Stimulated activated CD4-positive, alpha-beta T cell treated with anti-CD3 and anti-CD28 coated beads, Interleukin-1b, Interleukin-23, amount 100 ng/mL, for 1 hour (primary cell): ENCODE measurements at places on chromosomes 7 and 10.
A peak's percentile ranks its signal among the peaks of the same experiment; 100 is the strongest.

DNA sequence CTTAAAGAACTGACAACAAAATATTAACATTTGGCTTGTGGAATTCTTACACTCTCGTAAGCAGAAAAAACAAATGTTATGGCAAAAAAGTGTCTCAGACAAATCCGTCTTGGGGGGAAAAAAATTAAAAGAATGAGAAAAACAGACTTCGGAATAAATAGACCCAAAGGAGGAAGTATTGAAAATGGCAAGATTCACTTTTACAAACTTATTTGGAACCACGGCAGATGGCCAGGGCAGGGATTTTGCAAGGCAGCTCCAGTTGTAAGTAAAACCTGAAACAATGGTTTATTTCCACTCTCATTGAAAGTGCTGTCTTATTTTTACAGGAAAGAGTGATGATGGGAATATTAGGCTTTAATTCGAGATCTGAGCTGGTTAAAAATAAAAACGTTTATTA, 1.5 kb upstream of the ZNF438 start:
- no peak for DNase-seq

DNA sequence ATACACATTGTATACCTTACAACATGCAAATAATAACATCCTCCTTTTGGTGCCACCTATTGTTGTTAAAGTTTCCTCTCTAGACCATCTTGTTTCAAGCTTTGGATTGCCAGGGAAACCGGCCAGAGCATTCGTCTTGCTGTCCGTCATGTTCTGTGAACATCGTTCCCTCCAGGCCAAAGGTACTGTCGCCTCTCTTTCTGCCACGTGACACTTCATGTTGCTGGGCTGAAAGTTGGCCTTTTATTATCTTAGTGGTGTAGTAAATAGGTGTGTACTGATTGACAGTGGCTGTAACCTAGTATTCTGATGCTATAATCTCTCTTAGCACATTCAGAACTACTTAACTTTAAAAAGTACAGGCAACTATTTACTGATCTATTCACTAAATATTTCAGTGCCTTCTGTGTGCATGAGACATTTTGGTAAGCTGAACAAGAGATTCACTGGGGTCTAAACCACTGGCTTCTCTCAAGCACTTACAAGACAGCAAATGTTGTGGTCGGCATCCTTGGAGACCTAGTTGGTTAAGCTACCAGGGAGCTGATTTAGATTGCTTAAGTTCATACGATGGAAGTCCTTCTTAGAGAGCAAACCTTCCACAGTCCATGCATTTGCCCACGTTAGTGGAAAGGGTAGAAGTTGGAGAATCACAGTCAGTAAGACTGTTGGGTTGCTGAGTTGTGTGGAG, 52.4 kb downstream of the SHH start:
- DNase-seq, result no peak

GRCh38 chr10:624605-625332, 64.7 kb downstream of the DIP2C start:
- DNase-seq, result no peak

DNA sequence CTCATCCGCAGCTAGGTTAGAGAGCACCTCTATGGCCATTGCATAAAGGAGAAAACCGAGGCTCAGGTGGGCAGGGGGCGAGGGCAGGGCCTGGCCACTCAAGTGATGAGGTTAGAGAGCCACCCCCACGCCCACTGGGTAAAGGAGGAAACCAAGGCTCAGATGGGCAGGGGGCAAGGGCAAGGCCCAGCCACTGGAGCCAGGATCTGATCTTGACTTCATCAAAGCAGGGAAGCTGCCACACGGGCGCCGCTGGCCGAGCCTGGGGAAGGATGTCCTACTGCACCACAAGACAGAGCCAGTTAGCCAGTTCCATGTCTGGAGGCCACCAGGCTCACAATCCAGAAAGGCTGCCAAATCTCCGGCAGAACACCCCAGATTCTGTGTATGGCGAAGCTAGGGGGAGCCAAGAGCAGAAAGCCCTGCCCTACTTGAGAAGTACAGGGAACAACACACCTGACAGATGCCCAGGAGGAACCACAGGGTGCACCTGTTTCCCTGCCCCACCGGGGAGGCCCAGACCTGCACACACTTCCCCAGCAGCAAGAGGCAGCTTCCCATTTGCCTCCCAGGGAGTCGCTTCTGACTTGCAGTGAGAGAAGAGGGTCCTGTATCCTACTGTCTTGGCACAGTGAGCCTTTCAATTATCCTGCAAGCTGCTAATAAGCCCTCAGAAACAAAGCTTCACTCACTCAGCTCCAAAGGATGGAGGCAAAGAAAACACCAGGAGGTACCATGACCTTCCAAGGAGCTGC, 101.9 kb downstream of the TNS3 start:
- DNase-seq, result no peak

GRCh38 chr10:92714152-92714845, 24.5 kb downstream of the HHEX start:
- no peak for DNase-seq

GRCh38 chr7:45000093-45001032, at the start of gene CCM2:
TSS of gene CCM2 (plus strand) at chr7:45000201. CDS start at chr7:45000334, 133 bp downstream.
- DNase-seq, result no peak

GRCh38 chr10:102782673-102783551, 39.2 kb downstream of the WBP1L start:
- DNase-seq, result no peak

GRCh38 chr7:70544016-70544415, 587.9 kb upstream of the GALNT17 start:
- no peak for DNase-seq

DNA sequence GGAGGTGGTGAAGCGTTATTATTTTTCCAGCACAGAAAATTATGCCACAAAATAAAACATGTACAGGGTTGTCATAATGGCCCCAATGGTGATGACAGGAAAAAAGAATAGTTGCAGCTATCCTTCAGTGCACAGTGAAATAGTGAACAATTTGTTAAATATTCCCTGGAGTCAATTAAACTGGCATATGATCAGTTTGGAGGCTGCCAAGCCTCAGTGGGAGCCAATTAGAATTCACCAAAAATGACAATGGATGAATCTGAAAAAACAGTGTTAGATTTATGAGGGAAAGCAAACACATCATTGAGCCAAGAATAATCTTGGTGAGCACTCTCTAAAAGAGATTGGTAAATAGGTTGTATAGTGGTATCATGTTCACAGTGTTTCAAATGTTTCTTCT, 146.3 kb downstream of the OTUD1 start:
- no peak for DNase-seq

DNA sequence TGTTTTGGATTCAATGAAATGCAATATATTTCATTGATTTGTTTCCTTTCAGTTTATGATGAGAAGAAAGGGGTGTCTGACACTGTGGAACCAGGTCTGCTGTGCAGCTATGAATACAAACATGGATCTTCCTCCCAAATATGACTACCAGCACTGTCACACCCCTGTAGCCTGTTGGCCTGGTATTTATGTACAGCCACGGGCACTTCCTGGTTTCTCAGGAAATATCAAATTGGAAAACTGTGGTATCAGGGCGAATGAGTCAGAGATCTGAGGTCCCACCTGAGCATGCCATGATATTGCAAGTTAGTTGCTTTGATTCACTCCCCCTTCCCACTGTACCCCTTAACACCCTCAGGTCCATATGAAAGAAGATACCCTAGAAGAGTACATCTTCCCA, 87.8 kb downstream of the DNMBP start:
- no peak for DNase-seq

DNA sequence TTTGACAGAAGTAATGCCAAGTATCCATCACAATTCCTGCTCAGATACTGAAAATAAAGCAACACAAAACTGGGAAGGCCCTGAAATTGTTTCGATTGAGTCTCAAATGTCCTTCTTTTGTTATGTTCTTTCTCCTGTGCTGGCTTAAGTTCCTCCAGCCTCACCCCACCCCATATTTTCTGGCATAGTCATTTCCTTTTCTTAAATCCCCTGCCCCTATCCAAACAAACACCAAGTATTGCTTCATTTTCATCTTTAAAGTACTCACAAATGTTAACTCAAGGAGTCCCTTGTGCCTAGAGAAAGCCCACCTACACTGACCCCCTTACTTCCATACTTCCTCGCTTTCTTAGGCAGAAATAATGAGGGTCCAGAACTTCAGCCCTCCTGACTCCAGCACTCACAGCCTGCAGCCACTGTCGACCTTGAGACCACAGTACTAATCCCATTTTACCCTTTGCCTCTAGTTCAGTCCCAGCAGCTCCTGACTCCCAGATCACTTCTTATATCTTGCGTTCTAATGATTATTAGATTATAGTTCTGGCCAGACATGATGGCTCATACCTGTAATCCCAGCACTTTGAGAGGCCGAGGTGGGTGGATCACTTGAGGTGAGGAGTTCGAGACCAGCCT, 73.2 kb upstream of the ST8SIA6 start:
- no peak for DNase-seq

DNA sequence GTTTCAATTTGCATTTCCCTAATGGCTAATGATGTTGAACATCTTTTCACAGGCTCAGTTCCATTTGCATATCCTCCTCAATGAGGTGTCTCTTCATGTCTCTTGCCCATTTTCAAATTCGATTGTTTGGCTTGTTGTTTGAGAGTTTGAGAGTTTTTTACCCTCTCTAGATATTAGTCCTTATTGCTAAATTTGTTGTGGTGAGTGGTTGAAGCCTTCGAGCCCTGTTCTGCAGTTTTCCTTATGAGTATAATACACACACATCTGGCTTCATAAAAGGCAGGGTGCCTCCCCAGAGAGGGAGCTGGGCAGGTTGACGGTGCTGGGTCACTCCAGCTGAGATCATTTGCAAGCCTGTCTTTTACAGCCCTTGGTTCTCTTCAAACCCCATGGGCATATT, 65.1 kb downstream of the RGS10 start:
- DNase-seq, result no peak

DNA sequence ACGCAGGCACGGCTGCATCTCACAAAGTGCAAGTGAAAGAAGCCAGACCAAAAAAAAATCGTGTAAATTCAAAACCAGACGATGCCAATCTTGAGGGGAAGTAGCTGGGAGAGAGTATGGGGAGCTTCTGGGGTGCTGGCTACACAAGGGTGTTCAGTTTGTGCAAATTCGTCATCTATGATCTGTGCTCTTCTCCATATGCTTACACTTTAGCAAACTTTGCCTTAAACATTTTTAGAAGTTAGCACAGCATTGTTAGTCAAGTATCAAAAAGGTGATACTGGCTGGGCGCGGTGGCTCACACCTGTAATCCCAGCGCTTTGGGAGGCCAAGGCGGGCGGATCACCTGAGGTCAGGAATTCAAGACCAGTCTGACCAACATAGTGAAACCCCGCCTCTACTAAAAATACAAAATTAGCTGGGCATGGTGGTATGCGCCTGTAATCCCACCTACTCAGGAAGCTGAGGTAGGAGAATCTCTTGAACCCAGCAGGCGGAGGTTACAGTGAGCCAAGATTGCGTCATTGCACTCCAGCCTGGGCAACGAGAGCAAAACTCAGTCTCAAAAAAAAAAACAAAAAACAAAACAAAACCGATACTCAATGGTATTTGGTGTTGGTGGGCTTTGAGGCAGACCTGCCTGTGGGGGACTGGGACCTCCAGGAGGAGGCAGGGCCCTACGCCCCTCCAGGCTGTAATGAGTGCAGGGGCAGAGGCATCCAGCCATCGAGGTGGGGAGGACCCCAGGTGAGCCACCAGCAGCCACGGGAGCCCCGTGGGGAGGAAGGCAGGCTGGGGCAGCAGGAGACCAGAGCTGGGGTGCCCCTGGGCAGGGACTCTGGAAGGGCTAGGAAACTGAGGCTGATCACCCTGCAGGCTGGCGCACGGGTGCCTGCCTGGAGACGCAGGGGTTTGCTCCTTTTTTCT, 150.0 kb downstream of the PRKAG2 start:
- no peak for DNase-seq

GRCh38 chr7:30437823-30438574, 40.6 kb downstream of the NOD1 start:
- DNase-seq, result no peak

GRCh38 chr10:29603223-29603896, 31.4 kb downstream of the SVIL start:
- DNase-seq, result no peak

GRCh38 chr7:30352169-30352568, 67.8 kb downstream of the ZNRF2 start:
- no peak for DNase-seq

DNA sequence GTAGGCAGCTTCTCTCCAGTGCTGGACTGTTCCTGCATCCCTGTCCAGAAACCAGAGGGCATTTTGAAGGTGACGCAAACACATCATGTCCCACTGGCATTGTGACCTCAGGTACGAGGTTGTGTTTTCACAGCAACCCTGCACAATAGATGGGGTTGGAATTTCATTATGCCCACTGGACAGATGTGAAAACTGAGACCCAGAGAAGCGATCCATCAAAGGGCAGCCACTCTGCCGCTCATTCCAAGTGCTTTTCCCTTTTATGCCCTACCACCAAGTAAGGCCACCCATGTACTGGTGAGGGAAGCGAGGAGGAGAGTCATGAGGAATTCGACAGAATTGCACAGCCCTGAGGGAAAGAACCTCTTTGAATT, 63.3 kb downstream of the CALML3 start:
- DNase-seq, result no peak

DNA sequence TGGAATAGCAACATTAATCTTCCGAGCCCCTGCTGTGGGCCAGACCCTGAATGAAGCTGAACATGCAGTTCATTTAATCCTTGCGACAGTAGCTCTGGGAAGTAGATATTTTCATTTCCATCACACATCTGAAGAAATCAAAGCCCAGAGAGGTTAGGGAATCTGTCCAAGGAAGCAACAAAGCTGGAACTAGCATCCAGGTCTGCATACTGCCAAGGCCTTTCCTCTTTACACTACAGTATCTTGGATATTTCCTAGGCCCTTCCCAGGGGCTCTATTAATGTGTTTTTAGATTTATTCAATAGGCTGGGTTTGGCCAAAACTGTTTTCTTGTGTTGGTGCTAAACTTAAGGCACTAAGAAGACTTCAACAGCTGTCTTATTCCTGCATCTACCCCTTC, 48.1 kb downstream of the FAM13C start:
- DNase-seq, result no peak

DNA sequence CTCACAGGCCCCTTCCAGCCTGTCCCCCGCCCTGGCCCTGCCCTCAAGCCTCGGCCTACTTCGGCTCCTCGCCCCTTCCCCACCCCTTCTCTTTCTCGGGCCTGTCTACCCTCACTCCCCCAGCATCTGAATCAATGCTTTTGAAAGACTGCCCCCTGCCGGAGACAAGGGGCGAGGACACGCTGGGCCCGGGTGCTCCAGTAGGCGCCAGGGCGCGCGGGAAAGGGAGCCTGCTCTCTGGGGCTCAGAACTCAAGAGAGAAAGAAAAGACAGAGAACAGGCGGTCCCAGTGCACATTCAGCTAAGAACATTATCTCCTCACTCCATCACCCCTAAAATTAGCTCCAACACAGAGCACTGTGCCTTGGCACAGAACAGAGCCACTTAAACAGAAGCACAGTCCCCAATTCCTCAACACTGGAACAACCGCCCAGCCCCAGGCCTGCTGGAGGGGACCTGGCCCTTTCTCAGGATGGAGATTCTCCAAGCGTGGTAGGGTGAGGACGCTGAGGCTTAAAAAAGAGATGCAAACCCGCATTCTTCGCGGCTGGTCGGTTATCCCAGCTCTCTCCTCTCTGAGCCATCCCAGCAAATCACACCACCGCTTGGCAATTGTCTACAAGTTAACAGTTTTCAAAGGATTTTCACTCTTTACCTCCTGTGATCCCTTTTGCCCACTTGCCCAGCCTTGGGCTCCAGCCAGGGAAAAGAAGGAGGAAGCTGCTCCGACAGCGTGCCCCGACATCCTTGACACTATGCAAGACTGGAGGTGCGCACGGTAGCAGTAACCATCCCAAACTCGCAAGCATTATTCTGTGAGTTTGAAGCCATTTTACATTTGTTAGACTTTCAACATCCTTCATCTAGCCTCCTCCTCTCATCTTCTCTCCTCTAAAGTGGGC, 2.1 kb downstream of the GIGYF1 start:
- DNase-seq, result peak; percentile 75
